ENCODE measurements at places on chromosomes 5 and 9. TPM values are rescaled to one million over a fixed set of nuclear protein-coding genes. Genes with fewer than 3 reads are reported as not detected.
A peak's percentile ranks its signal among the peaks of the same experiment; 100 is the strongest.

DNA sequence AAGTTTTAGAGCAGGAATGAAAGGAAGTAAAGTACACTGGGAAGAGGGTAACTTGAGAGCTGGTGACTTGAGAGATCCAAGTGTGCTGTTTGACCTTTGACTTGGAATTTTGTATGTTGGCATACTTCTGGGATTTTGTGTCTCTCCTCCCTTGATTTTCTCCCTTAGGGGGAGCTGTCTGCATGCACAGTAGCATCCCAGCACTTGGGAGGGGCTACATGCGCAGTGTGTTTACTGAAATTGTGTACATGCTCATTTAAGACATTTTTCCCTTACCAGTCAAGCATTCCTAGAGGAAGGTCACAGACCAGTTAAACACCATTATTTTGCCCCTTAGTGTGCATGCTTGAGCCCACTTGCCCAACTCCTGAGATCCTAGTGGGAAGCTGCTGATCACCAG is 120.1 kb downstream of the ZNF622 start:
- DNase-seq = no peak

DNA sequence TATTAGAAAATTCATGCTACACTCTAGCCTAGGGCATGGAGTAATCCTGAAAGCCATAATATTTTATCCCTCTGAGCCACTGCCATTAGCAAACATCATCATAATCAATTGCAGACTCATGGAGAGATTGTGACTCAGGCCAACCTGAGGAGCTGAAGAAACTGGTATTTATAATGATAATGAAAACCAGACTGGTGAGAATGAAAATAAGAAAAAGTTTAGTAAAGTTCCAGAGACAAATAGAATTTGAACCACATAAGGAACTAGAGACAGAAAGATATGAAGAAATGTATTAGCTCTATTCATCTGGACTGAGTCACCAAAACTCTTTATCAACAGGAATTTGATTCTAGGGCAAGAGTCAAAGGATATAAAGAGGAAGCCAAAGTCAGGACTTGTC is 158.7 kb downstream of the DRD1 start:
- DNase-seq = no peak

GRCh38 chr5:78640662-78641474 is 7.7 kb downstream of the LHFPL2 start:
- no peak for DNase-seq

GRCh38 chr5:73865315-73865714 is 239.3 kb downstream of the ARHGEF28 start:
- DNase-seq = no peak

- DNase-seq = peak; percentile 73
Observed at GRCh38 chr5:157283434-157283833, 17.5 kb downstream of the CYFIP2 start.

- no peak for DNase-seq
Observed at GRCh38 chr9:85137696-85138095, 468.2 kb downstream of the NTRK2 start.

DNA sequence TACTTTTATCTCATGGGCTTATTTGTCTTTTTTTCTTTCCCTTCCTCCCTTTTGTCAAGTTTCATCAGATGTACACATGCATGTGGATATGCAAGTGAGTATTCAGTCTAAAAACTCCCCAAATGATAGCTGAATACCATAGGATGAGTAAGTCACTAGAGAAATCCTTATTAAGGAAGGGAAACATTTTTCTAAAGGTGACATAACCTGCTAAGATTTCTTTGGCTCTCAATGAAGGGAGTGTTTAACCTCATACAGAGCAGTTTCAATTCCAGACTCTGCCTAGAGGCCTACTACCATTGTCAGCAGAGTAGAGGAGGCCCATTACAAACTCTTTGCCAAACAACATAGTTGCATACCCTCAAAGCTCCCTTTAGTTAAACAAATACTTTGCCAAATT is 192.4 kb downstream of the ARHGEF28 start:
- DNase-seq = no peak

GRCh38 chr5:56305001-56305950 is 72.1 kb upstream of the ANKRD55 start:
- DNase-seq = no peak

DNA sequence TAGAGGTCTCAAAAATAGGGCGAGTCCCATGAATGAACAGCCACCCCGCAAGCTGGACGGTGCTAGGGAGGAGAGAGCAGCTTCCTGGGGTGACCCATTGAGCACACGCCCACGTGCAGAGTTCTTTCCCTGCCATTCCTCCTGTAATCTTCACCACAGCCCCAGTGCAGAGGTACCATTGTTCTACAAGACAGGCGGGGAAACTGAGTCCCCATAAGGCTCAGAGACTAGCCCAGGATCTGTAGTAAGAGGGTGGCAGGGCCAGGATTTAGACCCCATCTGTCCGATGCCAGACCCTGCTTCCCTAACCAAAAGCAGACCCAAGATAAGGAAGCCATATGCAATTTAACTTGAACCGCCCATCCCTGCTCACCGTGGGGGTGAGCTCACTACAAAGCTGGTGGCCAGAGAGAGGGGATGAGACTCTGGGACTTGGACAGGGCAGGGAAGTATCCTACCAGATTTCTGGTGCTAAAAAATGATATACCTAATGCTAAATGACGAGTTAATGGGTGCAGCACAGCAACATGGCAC is 36.7 kb upstream of the ORM1 start:
- no peak for DNase-seq

DNA sequence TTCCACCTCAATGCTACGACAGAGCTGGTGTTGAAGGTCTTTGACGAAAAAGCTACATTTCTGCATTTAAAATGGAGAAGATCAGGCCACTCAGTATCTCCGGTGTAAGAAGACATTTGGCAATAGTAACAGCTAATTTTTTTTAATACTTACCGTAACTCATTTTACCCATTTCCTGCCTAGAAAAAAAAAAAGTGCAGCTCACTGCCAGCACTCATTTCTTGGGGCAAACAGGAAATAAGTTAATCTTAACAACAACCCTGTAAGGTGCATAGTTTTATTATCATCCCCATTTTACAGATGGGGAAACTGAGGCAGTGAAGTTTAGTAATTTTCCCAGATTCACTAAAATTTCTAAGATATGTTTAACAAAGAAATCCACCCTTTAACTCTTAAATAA is 27.4 kb upstream of the KCNMB1 start:
- peak; percentile 76 for DNase-seq

- DNase-seq = no peak
Observed at GRCh38 chr9:88721025-88721424, 186.0 kb downstream of the NXNL2 start.

DNA sequence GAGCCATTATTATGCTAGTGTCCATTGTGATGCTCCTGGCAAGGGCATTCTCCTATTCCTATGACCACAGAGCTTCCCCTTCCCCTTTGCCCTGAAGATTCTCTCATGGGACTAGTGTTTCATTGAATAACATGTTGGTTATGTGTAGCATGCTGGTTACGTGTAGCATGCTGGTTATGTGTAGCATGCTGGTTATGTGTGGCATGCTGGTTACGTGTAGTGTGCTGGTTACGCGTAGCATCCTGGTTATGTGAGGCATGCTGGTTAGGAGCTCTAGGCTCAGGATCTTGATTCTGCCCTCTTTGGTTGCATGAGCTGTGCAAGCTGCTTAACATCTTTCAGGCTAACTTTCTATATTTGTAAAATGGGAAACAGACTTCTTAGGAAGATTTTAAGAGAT is 46.5 kb upstream of the GPR151 start:
- no peak for DNase-seq

- DNase-seq = no peak
Observed at GRCh38 chr9:114017741-114018715, 60.1 kb downstream of the AMBP start.

GRCh38 chr5:41787265-41787664 is 83.0 kb downstream of the OXCT1 start:
- DNase-seq = no peak

DNA sequence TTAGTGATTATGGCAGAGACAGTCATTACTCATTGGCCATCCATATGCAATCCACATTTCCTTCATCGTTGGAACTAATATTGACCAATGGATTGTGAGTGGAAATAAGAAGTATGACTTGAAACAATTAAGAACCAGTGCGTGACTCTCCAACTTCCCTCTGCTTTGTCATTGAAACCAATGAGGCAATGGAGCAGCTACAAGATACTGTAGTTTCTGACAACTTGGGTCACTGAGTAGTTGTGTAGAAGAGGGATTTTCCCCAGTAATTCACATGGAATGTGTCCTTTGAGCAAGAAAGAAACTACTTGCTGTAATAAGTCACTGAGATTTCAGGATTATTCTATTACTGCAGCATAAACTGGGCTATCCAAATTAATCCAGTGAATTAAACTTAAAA is 785.3 kb upstream of the RIOK2 start:
- no peak for DNase-seq

- DNase-seq = no peak
Observed at GRCh38 chr5:61965069-61965468, 340.9 kb upstream of the KIF2A start.

Gene GLRA1
- polyA plus RNA-seq = not detected

Gene CRAT
- 8.7 TPM for polyA plus RNA-seq

Gene AK8
- not detected for polyA plus RNA-seq

Gene CDH10
- not detected for polyA plus RNA-seq

Gene EQTN
- not detected for polyA plus RNA-seq

Gene MED22
- 16.2 TPM for polyA plus RNA-seq

Gene BTNL3
- polyA plus RNA-seq = not detected

Gene THG1L
- polyA plus RNA-seq = 5.0 TPM

Gene DIRAS2
- not detected for polyA plus RNA-seq

All from CD4-positive, CD25-positive, alpha-beta regulatory T cell (primary cell).